ENCODE measurements at places on chromosomes 11 and 22. TPM values are rescaled to one million over a fixed set of nuclear protein-coding genes. Genes with fewer than 3 reads are reported as not detected.

- peak within 1 kb of the TSS; percentile 100 for H3K27ac ChIP-seq
- H3K27me3 ChIP-seq, result no peaks in the 10 kb centered on the region
- H3K4me3 ChIP-seq, result peak within 1 kb of the TSS; percentile 59
- DNase-seq, result peak; percentile 90
- H3K36me3 ChIP-seq, result peaks cover 3% of the 10 kb centered on the region
- peaks cover 51% of the 10 kb centered on the region for H3K4me1 ChIP-seq
Measured at GRCh38 chr11:58575377-58576020, at the start of gene LPXN. LPXN (minus strand) TSS chr11:58575856; CDS start chr11:58575772, 84 bp downstream.

Gene MAJIN
- polyA plus RNA-seq, result 1.2 TPM

Gene HSPB2
- polyA plus RNA-seq, result not detected

GRCh38 chr11:26286472-26287066 is 45.4 kb upstream of the ANO3 start:
- H3K4me1 ChIP-seq, result no peaks in the 10 kb centered on the region
- no peaks in the 10 kb centered on the region for H3K27me3 ChIP-seq
- no peaks in the 10 kb centered on the region for H3K36me3 ChIP-seq
- no peak overlapping the region for H3K4me3 ChIP-seq

DNA sequence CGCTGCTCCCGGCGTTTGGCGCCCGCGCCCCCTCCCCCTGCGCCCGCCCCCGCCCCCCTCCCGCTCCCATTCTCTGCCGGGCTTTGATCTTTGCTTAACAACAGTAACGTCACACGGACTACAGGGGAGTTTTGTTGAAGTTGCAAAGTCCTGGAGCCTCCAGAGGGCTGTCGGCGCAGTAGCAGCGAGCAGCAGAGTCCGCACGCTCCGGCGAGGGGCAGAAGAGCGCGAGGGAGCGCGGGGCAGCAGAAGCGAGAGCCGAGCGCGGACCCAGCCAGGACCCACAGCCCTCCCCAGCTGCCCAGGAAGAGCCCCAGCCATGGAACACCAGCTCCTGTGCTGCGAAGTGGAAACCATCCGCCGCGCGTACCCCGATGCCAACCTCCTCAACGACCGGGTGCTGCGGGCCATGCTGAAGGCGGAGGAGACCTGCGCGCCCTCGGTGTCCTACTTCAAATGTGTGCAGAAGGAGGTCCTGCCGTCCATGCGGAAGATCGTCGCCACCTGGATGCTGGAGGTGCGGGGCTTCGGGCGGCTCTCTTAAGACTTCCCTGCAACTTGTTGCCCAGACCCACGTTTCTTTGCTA is at the start of gene CCND1:
Gene CCND1, plus strand, starts transcription at position 162 of the 587 bp plus-strand sequence. Its CDS starts 158 bp downstream, at position 320.
- no peak within 1 kb of the TSS for H3K27ac ChIP-seq
- peak; percentile 73 for DNase-seq
- peaks cover 45% of the 10 kb centered on the region for H3K27me3 ChIP-seq
- H3K4me3 ChIP-seq, result peak within 1 kb of the TSS; percentile 58

DNA sequence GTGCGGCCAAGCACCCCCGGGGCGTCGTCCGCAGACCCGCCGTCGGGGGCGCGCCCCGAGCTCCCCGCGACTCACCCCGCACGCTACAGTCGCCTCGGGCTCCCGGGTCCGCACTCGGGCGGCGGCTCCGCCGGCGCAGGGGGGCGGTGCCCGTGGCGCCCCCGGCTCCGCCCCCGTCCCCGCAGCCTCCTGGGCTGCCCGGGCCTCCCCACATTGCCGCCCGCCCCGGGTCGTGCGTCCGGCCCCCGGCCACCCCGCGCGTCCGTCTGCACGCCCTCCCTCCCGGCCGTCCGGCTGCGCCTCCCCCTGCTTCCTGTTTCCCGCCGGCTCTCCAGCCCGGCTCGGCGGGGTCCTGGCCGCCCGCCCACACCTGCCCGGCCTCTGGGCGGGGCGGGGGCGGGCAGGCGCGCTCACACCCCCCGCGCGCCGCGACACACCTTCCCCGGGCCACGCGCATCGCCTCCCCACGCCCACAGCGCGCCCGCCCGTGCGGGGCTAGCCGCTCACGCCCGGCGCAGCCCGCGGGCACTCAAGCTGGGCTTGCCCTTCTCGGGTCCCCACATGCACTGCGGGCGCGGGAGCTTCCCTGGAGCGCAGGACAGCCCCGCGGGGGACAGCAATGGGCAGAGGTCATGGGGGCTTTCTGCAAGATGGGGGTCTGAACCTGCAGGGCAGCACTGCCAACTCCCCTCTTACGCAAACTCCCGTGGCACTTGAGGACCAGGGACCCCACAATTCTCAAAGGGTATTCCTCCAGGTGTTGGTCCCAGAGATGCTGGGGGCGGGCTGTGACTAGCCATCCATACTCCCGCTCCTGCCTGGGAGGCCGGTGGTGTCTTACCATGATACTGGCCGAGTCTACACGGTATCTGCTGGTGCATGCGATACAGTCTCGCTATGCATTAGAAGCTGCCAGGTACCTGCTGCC is at the start of gene CARD10:
Gene CARD10, minus strand, starts transcription at position 148 of the 928 bp plus-strand sequence. CDS start 215 bp downstream, outside the sequence.
- H3K27me3 ChIP-seq, result no peaks in the 10 kb centered on the region
- no peak within 1 kb of the TSS for H3K27ac ChIP-seq
- peaks cover 10% of the 10 kb centered on the region for H3K4me1 ChIP-seq
- no peaks in the 10 kb centered on the region for H3K36me3 ChIP-seq
- peak within 1 kb of the TSS; percentile 44 for H3K4me3 ChIP-seq

Gene TM7SF2
- polyA plus RNA-seq, result 23.9 TPM

GRCh38 chr22:19820880-19821522 is 33.7 kb downstream of the GNB1L start:
- no peak overlapping the region for H3K4me3 ChIP-seq
- no peaks in the 10 kb centered on the region for H3K27me3 ChIP-seq
- H3K27ac ChIP-seq, result no peak overlapping the region
- H3K4me1 ChIP-seq, result no peaks in the 10 kb centered on the region
- no peak for DNase-seq

DNA sequence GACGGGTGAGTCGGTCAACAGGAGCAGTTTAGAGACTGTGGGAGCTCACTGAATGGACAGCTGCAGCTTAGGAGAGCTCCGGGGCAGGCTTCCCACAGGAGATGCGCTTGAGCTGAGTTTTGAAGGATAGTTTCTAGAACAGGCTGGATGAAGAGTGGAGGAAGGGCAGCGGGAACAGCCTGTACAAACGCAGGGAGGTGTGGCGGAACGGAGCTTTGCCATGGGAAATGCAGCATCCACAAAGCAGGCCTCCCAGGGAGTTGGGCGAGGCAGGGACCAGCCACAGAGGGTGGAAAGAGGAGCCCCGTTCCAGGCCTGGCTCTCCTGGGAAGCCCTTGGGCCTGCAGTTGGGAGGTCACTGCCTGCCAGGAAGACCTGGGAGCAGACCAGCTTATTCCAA is 26.8 kb upstream of the TEF start:
- H3K36me3 ChIP-seq, result peaks cover 64% of the 10 kb centered on the region
- H3K27ac ChIP-seq, result no peak overlapping the region
- DNase-seq, result no peak
- no peaks in the 10 kb centered on the region for H3K27me3 ChIP-seq

DNA sequence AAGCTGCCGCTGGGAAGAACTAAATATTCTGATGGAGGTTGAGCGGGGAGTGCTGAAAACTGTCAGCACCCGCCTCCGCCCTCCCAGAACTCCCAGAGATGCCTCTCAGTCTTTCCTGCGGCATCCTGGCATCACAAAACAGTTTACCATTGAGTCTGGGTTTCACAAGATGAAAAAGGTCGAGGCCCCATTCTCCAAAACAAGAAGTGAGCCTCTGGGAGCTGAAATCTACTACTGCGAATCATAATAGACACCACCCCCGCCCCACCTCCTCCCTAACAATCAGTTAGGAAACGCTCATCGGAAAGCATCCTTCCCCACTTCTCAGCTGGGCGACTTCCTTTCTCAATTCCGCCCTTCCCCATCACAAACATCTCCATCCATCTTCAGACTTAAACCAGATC is 1.0 kb downstream of the SUN2 start:
- no peak for DNase-seq
- H3K27me3 ChIP-seq, result no peaks in the 10 kb centered on the region
- H3K36me3 ChIP-seq, result peaks cover 36% of the 10 kb centered on the region
- peak overlapping the region; percentile 79 for H3K4me3 ChIP-seq
- H3K4me1 ChIP-seq, result peaks cover 65% of the 10 kb centered on the region
- peak overlapping the region; percentile 71 for H3K27ac ChIP-seq

Gene PPFIA1
- 19.2 TPM for polyA plus RNA-seq

GRCh38 chr11:105968021-105968697 is 53.9 kb downstream of the MSANTD4 start:
- no peak for DNase-seq
- H3K4me3 ChIP-seq, result no peak overlapping the region
- H3K27me3 ChIP-seq, result no peaks in the 10 kb centered on the region
- H3K36me3 ChIP-seq, result no peaks in the 10 kb centered on the region

Gene OR51B2
- not detected for polyA plus RNA-seq

Gene KRTAP5-1
- not detected for polyA plus RNA-seq
